ENCODE measurements at places on chromosomes 12 and 14.

- no peak for DNase-seq
Observed at GRCh38 chr12:93661021-93661420, 16.2 kb upstream of the CRADD start.

- no peak for DNase-seq
Observed at GRCh38 chr14:58060077-58060476, 91.9 kb downstream of the ARMH4 start.

- peak; percentile 79 for DNase-seq
Observed at GRCh38 chr14:22598099-22598895, at the start of gene ABHD4. Gene ABHD4, plus strand, starts transcription at chr14:22598300. Its CDS starts 7 bp downstream, at chr14:22598307.

- DNase-seq: no peak
Observed at GRCh38 chr12:105336411-105336810, 5.9 kb downstream of the C12orf75 start.

- DNase-seq: no peak
Observed at GRCh38 chr12:81797100-81797499, 38.0 kb upstream of the PPFIA2 start.
